ENCODE measurements at places on chromosomes 5 and 9.

- DNase-seq, result no peak
Observed at GRCh38 chr5:174667526-174667925, 56.9 kb upstream of the MSX2 start.

GRCh38 chr5:5005353-5005752 is 134.8 kb upstream of the ADAMTS16 start:
- no peak for DNase-seq

DNA sequence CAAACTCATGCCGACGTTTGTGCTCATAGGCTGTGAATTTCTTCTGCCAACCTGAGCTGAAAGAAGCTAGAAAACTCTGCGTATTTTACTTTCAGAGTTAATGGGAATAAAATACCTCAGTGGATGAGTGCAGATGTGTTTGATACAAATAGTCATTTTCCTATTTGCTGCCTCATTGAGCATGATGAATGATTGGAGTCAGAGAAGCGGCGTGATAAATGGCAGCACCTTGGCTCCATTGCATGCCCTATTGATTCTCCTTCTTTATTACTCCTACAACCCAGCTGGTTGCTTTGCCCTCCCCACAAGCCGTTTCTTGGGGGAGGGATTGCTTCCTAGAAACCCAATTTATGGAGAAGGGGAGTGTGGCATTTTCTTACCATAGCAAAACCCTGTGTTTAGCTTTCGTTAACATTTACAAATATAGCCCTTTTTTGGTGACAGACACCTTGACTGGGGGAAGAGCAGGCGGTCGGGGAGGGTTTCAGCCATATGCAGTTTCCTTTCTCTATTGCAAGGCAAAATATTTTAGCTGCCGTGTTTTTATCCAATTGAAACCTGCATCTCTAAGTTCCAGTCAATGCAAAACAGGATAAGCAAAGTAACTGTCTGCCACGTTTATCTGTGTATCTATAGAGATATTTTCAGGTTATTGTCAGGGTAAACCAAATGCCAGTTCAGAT is 93.1 kb upstream of the TBCA start:
- no peak for DNase-seq

GRCh38 chr9:65403721-65404120 is 118.7 kb upstream of the FOXD4L5 start:
- DNase-seq, result no peak

DNA sequence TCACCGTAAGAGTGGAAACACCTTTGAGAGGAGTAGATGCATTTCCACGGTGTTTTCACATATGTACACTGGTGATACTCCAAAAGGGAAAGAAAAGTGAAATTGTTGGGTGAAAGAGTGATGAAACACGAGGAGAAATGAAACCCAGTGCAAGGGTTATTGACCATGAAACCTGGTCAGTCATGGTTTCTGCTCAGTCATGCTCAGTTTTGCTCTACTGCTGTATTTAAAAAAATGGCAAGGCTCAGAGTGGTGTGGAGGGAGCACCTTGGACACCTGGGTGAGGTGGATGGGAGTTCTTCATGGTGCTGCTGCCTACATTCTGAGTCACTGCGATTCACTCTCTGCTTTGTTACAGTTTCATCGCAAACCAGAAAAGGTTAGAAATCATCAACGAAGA is 32.3 kb downstream of the NTRK2 start:
- no peak for DNase-seq

GRCh38 chr5:89929834-89930233 is 479.7 kb downstream of the CETN3 start:
- no peak for DNase-seq

DNA sequence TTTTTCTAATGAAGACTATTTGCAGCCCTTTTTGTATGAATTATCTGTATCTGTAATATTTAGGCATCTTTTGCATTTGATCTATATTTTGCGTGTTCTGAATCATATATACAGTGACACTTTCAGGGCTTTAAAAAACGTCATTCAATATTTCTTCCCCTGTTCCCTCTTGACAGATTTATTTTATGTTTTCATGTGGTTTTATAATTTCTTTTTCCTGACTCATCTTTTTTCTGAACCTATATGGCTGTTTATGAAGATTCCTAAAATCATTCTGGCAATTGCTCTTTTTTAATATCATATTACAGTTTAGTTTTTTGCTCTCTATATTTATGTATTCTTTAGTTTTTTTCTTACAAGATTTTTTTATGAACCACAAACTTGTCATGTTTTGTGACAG is 67.6 kb downstream of the SMARCA2 start:
- no peak for DNase-seq

DNA sequence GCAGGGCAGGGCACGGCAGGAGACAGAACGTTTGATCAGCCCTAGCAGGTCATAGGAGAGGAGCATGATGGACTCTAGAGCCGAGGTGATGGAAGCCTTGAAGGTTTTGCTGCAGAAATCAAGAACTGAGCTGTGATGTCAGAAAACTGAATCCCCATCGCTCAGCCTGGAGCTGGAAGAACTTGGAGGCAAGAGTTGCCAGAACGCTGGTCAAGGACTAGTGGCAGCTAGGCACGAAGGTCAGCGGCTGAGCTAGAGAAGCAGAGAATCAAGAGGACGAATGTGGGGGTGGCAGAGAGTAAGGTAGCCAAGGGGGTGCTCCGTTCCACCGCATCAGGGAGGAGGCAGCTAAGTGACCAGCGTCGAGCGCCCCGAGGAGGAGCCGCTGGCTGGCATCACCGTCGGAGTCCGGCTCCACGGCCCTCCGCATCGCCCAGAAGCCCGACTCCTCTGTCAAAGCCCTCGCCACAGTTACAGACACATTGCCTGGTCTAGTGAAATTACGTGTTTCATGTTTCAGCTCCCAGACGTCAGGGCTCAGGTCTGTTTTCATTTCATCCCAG is 1.2 kb upstream of the GALNT10 start:
- peak; percentile 56 for DNase-seq

DNA sequence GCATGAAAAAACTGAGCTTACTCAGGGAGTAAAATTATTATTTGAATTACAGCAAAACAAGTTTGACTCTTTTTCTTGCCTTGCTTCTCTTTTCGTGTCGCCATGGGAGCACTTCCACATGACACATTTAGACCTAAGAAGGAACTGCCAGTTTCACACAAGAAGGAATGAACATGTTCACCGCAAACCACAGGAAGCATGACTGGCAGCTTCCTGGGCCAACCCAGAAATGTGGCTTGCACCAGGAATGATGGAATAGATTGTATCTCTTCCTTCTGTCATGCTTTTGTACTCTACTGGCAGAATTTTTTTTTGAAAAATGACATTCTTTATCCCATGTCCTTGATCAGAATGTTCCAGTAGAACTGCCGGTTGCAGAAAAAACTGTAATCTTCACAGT is 32.9 kb upstream of the MAN2A1 start:
- no peak for DNase-seq

- no peak for DNase-seq
Observed at GRCh38 chr5:118863345-118863744, 125.0 kb downstream of the DTWD2 start.

DNA sequence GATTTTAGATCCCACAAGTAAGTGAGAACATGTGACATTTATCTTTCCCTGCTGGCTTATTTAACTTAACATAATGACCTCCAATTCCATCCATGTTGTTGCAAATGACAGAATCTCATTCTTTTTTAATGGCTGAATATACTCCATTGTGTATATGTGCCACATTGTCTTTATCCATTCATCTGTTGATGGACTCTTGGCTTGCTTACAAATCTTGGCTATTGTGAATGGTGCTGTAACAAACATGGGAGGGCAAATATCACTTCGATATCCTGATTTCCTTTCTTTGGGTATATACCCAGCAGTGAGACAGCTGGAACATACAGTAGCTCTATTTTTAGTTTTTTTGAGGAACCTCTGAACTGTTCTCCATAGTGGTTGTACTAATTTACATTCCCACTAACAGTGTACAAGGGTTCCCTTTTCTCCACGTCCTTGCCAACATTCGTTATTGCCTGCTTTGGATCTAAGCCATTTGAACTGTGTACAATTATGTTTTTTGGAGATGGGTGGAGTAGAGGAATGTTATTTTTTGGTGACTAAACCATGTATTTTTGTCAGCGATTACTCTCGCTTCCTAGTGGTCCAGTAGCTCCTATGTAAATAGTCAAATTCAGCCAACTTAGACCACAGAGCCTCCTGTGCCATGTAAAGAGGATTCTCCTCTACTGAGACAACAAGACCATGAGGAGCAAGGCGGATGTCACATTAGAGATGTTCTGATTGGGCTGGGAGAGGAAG is 60.6 kb downstream of the TNFSF15 start:
- no peak for DNase-seq

DNA sequence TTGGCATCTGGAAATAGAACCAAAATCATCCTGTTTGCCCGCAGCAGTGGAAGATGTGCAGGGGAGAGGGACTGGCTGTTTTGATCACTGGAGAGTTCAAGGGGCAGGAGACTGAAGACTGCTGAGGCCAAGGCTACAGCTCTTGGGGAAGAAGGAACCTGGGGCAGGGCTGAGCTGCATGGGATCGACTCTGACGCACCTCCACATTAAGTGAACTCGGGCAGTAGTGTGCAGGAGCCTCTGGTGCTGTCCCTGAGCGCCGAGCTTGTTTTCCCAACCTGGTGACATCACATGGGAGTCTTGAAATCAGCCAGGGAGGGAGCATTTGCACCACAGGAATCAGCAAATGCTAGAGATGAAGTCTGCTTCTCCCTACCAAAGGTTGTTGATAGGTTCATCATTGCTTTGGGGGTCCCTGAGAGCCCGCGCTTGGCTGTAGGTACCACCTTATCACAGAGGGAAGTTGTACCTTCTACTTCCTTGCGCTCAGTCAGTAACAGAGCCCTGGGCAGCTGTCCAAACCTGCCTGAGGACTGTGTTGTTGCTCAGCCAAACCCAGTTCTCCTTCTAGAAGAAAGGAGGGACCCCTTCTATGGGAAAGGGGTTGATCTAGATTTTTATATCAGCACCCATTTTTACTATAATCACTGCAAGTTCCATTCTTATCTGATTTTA is 52.3 kb upstream of the CTSL start:
- no peak for DNase-seq

- no peak for DNase-seq
Observed at GRCh38 chr5:154485850-154486426, 7.9 kb upstream of the HAND1 start.

DNA sequence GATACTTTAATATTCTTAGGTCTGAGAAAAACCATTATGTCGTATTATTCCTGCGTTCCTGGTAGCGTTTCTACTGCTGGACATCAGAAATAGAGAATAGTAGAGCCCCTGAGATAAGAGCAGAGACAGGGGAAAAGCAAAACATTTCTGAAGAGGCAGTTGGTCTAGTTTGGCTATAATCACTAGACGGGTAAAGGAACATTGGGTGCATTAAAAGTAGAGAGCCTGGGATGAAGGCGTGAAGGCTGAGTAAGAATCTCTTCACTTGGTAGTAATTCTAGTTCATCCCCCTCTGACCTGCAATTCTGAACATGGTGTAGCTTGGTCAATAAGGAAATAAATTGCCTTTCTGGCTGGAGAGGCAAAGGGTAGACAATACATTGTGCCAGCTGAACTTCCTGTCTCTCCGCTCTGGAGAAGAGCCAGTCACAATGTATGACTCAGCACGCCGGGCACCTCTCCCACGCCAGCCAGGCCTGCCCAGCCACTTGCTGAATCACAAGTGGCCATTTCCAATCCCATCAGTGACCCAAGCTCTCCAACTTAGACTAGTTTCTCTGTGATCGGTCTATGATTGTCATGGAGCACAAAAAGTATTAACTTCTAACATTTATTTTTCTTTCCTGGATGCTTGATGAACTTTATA is 75.4 kb downstream of the STK32A start:
- no peak for DNase-seq

DNA sequence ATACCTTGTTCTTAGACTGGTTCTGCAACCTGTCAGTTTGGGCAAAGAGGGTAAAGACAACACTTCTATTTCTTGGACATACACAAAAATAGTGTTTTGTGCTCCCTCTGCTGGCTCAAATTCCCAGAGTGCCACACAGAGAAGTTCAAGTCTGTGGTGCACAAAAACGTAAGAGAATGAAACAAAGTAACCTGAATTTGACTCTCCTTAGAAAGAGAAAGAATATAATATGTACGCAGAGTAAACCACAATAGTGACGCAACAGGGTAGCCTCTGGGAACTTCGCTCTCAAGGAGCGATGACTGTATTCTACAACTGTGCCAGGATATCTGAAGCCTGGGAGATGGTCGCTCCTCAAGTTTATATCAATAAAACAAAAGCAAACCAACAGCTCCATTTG is 18.5 kb downstream of the DDX31 start:
- DNase-seq, result no peak

- DNase-seq, result no peak
Observed at GRCh38 chr5:144189800-144190429, 19.2 kb downstream of the KCTD16 start.

GRCh38 chr5:131262953-131263541 is 806 bp upstream of the CDC42SE2 start:
- DNase-seq, result no peak

DNA sequence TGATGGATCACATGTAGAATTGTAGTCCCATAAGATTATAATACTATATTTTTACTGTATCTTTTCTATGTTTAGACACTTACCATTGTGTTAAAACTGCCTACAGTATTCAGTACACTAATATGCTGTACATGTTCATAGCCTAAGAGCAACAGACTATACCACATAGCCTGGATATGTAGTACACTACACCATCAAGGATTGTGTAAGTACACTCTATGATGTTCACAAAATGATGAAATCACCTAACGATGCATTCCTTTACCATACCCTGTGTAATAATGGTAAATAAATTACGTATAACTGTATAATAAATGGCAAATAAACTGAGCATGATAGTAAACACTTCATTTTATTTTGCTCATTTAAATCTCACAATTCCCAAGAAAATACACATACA is 60.3 kb downstream of the RICTOR start:
- DNase-seq, result no peak

- DNase-seq, result no peak
Observed at GRCh38 chr5:96493219-96493790, 60.3 kb upstream of the PCSK1 start.

DNA sequence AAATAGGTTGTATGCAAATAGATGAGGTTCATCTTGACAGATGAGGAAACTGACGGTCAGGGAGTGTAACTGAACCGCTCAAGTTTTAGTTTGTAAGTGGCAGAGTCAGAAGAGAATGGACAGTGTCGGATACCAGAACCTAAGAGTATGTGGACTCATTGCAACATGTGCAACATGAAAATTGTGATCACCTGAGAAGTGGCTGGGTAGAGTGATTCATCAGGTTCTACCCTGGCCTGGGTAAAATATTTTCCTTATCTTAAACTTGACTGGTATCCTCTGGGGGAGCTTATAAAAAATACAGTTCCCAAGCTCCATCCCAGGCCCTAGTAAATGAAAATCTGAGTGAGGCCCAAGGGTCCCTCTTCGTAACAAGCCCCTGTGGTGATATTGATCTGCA is 35.2 kb upstream of the MIER3 start:
- DNase-seq, result no peak

GRCh38 chr5:175895686-175896102 is 24.3 kb downstream of the CPLX2 start:
- peak; percentile 52 for DNase-seq

GRCh38 chr5:36696059-36696673 is 89.8 kb downstream of the SLC1A3 start:
- DNase-seq, result peak; percentile 55

GRCh38 chr5:124825250-124825982 is 79.0 kb upstream of the ZNF608 start:
- no peak for DNase-seq

- no peak for DNase-seq
Observed at GRCh38 chr5:95281226-95281625, 3.7 kb downstream of the MCTP1 start.

All from ecto neural progenitor cell (in vitro differentiated cells).